ENCODE measurements at places on chromosomes 7 and 10.

DNA sequence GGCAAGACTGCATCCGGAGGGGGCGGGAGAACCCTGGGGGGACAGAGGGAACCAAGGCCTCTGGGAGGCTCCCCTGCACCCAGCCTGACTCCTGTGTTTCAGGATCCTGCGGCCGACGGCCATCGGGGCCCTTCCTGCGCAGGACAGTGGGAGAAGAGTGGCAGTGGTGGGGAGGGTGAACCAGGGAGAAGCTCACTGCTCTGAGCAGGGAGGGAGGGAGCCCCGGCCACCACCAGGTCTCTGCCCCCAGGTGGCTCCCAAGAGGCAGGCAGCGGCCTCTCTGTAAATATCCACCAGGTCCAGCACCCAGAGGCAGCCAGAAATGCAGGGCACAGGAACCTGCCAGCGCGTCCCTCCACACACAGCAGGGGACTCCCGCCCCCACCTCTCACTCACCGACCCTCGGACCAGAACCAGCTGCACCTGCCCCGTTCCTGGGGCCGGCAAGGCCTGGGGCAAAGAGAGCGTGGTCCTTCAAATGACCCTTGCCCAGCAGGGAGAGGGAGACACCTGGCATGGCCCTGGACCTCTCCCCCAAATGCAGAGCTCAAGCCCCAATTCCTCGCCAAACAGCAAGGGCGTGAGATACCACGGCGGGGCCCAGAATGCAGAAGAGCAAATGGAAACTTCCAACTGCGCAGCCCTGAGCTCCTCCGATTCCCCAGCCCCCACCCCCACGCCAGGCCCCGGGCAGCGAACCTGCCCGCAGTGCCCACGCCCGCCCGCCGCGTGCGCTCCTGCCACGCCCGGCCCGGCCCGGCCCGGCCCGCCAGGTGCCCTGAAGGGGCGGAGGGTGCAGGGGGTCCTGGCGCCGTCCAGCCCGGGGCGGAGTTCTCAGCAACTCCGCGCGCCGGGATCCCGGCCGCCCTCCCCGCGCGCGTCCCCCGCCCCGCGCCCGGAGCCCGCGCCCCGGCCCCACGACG, 805 bp downstream of the RASGEF1A start:
- peak; percentile 38 for DNase-seq

- DNase-seq = no peak
Observed at GRCh38 chr10:24929056-24929544, 23.3 kb downstream of the PRTFDC1 start.

- no peak for DNase-seq
Observed at GRCh38 chr10:110492069-110492822, 5.5 kb upstream of the DUSP5 start.

- no peak for DNase-seq
Observed at GRCh38 chr7:77995717-77996116, 197.1 kb downstream of the PHTF2 start.

DNA sequence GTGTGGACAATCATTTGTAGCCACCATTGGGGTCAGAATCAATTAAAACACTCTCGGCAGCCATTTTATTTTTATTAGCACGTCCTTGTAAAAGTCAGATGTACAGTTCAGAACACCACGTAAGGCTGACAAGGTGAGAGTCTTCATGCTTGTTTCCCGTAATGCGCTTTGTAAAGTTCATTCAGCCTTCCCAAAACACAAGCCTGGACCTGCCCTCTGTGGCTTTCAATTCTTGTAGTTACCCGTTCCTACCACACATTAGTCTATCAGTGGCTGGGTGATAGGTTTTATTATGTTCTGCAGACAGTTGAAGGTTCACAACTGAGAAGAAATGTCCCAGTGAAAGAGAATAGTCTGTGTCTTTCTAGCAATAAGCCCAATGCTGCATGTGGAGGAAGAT, 35.4 kb downstream of the GAD2 start:
- no peak for DNase-seq

DNA sequence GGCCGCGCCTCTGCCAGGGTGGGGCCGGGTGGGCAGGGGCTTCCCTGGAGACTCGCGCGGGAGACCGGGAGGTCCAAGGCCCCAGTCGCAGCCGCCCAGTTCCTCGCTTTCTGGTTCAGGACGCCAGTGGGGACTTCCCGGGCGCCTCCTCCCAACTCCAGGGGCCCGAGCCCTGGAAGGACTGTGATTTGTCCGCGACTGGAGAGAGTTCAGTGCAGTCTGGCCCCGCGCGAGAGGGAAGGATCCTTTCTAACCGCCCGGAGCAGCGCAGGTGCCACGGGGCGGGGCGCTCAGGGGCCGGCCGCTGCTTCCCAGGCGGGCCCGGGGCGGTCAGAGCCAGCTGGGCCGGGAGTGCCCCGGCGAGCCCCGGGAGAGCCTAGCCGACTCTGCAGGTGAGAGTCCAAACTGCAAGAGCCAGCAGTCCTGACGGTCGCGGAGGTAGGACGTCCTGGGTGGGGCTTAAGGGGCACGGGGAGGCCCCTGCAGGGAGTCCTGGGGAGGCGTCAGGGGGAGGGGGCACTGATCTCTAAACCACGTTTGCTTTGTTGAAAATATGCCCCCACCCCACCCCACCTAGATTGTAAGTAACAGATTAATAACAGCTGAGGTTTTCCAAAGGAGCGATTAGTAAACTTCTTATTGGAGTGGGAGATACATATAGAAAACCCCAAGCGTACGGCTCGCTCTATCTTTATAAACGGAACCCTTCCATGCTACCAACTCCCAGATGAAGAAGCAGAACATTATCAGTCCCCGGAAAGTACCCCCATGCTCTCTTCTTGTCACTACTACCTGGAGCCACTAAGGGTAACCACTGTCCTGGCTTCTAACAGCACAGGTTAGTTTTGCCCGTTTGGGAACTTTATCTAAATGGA, 8.2 kb downstream of the NKX2-3 start:
- DNase-seq = no peak

- no peak for DNase-seq
Observed at GRCh38 chr7:21426286-21427181, 1.3 kb upstream of the SP4 start.

GRCh38 chr7:117401293-117402002, 25.8 kb downstream of the ASZ1 start:
- no peak for DNase-seq

GRCh38 chr7:26865094-26865388, 651 bp upstream of the SKAP2 start:
- DNase-seq = no peak

- DNase-seq = no peak
Observed at GRCh38 chr7:29342761-29343160, 148.2 kb downstream of the CHN2 start.

- no peak for DNase-seq
Observed at GRCh38 chr7:11749629-11750028, 82.4 kb downstream of the THSD7A start.

DNA sequence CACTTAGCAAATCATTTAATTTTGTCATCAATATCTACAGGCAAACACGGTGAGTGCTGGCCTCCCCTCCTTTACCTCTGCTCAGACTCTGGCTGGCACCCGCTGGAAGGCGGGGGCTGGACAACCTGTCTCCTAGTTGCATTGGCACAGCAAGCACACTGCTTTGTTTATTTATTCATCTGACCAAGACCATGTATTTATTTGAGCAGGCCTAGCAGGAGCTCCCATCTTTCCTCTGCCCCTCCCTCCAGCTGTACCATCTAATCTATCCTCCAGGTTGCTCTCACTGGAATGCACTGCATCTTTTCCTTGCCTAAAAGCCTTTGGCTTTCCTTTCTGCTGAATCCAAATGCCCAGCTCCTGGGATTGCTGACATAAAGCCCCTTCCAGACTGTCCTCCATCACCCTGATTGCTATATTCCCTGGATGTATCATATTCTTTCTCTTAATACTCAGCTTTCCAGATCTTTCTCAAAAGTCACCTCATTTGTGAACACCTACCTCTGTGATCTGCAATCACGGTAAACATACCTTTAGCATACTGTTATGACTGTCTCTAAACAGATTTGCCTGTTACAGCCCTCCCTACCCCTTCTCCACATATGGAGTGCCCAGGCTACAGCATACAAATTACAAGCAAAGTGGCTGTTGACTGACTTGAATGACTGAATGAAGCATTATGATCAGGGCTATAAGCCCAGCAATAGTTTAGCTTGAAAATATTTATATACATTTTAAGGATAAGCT, 9.6 kb downstream of the ELMO1 start:
- DNase-seq = no peak

DNA sequence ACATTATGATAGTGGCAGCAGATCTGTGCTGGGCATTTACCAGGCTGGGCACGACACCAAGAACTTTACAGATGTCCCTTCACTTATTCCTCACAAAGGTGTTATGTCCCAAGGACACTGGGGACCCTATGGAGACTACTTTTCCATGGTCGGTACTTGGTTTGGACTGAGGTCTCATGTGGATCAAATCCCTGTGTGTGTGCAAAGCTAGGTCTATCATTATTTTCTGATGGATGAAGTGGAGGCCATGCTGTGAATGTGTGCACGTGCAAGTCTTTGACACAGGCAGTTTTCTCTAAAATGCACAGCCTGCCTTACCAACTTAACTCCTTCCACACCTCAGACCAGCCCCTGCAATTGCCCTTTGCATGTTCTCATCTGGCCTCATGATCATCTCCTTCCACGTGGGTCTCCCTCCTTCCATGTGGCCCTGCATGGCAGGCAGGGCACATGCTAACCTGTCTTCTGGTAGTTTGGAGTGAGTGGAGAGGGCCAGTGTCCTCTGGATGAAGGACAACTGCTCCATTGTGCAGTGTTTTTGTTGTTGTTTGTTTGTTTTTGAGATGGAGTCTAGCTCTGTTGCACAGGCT, 16.0 kb upstream of the ZNF273 start:
- no peak for DNase-seq

DNA sequence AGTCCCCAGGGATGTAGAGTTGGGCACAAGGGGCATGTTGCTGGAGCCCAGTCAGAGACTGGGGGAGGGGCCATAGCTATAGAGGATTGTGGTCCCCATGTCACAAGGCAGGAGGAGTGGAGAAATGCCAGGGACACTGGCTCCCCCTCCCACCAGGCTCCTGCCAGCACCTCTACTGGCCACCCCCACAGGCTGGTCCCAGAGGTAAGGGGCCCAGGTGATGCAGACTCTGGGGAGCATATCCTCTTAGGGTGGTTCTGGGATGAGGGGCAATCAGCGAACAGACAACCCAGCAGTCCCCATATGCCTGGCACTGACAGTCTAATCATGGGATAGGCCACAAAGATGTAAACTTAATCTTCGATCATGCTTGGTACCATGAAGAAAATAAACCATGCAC, 21.2 kb downstream of the C10orf71 start:
- DNase-seq = no peak

- DNase-seq = no peak
Observed at GRCh38 chr10:110058212-110058611, 50.4 kb downstream of the ADD3 start.

- no peak for DNase-seq
Observed at GRCh38 chr7:11188529-11189310, 215.0 kb downstream of the PHF14 start.

DNA sequence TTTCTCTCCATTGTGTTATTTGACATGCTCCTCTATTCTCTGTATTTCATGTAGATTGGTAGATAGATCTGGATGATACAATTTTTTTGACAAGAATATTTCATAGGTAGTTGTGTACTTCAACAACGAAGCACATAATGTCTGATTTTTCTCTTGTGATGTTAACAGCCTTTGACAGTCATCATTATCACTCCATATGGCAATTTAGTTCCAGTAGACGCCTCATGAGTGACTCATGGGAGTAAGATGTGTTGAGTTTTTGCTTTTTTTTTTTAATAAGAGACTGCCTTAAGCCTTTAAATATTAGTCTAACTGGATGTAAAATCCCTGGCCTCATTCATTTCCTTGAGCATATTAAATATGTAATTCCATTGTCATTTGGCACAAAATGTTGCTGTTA, 123.5 kb upstream of the ZNF32 start:
- no peak for DNase-seq

GRCh38 chr10:32004161-32004591, 52.0 kb downstream of the KIF5B start:
- DNase-seq = no peak

- no peak for DNase-seq
Observed at GRCh38 chr7:113094517-113095249, 8.1 kb upstream of the GPR85 start.

DNA sequence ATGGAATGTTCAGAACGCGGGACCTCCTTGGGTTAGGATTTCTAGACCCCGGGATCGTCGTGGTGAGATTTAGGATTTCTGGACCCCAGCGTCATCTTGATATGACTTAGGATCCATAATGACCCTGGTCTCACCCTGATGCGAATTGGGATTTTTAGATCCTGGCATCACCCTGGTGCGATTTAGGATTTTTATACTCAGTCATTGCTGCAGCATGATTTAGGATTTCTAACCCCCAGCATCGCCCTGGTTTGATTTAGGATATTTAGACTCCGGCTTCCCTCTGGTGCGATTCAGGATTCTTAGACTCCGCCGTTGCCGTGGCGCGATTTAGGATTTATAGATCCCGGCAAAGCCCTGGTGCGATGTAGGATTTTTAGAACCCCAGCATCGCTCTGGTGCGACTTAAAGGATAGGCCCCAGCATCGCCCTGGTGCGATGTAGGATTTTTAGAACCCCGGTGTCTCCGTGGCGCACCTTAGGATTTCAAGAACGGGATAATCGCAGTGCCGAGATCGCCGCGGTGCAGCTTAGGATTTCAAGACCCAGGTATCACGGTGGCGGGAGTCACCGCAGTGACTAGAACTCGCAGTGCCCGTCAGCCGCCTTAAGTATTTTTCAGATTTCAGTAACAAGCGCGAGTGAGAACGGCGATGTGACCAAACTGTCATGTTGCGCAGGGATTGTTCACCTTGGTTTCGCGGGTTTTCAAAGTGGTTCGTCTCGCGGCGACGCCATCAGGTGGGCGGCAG, 814 bp downstream of the MEST start:
- DNase-seq = no peak

DNA sequence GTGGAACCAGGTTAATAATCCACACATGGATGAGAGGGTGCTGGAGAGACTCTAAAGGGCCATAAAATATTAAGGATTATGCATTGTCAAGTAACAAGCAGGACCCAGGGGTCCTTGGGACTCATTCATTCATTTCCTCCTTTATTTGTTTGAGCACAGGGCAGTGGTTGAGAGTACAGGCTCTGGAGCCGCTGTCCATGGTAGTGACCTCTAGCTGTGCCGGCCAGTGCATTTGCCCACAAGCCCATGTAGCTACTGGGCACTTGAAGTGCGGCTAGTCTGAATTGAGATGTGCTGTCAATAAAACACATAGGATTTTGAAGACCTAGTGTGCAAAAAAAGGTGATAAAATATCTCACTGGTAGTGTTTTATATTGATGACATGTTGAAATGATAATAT, 137.6 kb downstream of the C10orf105 start:
- no peak for DNase-seq

Measured in activated T-helper 1 cell treated with Interleukin-2 at 50 U/mL for 16 hours (primary cell).